ENCODE measurements at places on chromosomes 5 and 9.
A peak's percentile ranks its signal among the peaks of the same experiment; 100 is the strongest.

DNA sequence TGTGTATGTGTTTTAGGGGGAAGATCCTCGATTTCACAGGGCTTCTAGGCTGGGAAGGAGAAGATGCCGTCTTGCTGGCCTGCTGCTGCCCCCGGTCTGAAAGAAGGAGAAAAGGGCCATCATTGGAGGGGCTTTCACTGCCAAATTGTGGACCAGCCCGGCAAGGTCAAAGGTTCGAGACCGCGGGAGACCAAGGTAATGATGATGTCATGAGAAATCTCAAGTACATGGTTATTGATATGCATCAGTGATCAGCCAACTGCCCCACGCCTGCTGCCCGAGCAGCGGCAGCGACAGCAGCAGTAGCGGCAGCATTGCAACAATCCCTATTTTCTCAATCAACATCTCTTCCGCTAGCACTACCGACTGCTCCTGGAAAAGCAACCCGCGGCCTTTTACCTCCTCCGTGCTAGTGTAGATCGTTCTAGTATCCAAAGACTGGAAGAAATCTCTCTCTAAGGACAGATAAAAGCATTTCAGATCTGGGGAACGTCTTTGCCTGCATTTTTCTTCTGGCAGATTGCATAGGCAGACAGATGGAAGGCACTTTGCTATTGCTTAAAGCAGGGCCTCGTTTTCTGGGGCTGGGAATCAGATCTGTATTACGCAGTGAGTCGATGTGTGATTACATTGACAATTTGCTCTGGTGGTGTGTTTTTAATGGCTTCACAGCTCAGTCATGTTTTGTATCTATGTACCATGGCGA is 215.3 kb downstream of the MEF2C start:
- no peak for DNase-seq

DNA sequence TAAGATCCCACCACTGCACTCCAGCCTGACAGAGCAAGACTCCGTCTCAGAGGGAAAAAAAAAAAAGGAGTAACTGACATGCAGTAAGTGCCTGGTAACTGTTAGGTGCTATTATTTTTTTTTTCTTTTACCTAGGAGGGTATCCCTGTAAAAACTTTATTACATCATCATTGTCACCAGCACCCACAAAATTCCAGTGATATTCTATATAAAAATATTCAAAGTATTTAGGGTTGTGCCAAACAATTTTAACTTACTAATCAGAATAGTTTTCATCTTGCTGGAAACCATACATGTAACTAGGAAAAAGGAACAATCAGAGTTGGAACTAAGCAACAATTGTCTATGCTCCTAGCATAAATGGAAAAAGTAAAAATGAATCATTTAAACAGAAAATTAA is 112.4 kb downstream of the SSBP2 start:
- peak; percentile 42 for DNase-seq

GRCh38 chr5:177409043-177409801 is at the start of gene F12:
Gene F12 (minus strand): TSS chr5:177409564. CDS start chr5:177409527, 37 bp downstream.
- no peak for DNase-seq

DNA sequence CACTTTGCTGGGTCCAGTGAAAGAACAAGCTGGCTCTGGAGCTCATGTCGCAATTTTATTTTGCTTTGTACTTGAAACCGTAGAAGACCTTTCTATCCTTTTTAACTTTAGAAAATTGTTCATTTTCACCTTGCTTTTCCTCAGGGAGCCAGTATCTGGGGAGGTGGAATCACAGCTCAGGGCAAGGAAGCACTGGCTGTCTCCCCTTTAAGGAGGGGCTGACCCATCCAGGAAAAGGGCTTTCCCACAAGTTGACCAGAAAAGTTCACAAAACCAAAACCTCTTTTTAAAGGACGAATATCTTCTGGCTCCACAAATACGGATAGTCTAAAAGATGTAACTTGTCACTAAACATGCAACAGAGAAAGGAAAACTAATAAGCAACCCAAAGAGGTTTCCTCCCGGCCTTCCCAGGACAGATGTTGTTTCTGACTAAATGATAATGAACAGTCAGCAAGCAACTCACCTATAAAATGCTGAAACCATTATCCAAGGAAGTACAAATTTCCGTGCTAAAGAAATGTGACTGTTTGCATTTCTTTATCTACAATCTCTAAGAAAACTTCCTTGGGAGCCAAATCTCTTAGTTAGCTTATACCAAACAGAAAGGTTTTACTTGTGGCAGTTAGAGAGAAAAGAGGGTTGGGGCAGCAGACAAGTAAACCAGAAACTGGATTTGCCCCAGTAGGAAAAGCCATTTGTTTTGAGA is 278.2 kb downstream of the PLK2 start:
- no peak for DNase-seq

- DNase-seq = peak; percentile 30
Measured at GRCh38 chr9:9790216-9790872, 822.5 kb downstream of the PTPRD start.

GRCh38 chr5:103745353-103746065 is 182.9 kb upstream of the NUDT12 start:
- DNase-seq = no peak

GRCh38 chr9:112581469-112582176 is 95.0 kb downstream of the KIAA1958 start:
- no peak for DNase-seq

DNA sequence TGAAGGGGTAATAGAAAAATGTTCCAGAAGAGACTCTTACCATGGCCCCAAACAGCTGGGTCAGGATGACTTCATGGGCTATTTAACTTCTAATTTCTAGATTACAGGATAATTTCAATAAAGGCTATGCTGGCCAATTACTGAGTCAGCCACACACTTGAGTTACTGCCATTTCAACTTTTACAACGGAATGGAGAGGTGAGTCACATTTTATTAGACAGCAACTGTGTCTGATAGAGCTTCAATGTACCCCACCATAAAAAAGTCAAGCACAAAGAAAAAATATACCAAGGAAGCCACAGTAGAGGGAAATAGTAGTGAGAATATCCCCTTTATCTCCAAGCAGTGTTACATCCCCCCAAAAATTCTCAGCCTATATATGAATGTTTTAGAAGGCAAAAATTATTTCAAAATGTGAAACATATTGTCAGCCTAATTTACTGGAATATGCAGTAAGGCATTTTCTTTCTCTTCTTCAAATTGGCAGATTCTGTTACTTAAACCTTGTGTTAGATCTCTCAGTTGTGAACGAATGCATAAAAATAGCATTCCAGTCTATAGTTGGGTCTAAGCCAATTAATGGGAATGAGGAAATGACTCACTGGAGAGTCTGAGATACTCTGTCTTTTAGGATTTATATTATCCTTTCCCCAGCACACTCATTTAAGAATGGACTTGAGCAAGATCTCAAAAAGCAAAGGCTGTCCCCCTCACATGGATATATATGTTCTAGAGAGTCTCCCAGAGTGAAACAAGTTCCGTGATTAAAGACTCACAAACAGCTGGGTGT is 47.1 kb upstream of the RAI14 start:
- DNase-seq = peak; percentile 97

DNA sequence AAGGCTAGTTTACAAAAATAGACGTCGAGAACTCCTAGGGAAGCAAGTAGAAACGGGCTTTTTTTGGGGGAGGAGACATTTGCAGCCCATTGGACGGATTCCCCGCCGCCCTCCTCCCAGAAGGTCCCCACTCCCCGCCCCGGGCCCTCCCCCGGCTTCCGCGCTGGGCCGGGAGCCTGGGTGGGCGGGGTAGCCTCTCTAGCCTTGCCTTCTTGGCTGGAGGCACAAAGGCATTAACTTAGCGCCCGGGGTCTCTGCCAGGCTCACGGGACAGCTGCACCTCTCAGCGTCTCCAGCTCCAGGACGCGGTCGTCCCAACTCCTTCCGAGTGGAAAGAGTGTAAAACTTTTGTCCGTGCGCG is at the start of gene DMRTA1:
Gene DMRTA1 (plus strand): TSS at position 236 of the 361 bp plus-strand sequence. CDS start 242 bp downstream, outside the sequence.
- peak; percentile 46 for DNase-seq

DNA sequence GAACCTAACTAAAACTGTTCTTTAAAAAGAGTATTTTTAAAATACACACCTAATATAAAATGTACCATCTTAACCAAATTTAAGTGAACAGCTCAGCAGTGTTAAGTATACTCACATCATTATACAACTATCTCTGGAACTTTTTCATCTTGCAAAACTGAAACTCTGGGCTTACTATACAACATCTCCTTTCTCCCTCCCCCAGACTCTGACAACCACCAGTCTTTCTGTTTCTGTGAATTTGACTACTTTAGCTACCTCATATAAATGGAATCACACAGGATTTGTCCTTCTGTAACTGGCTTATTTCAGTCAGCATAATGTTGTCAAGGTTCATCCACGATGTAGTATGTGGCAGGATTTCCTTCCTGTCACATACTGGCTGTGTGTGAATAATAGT is 93.5 kb downstream of the FOXD1 start:
- DNase-seq = peak; percentile 52

DNA sequence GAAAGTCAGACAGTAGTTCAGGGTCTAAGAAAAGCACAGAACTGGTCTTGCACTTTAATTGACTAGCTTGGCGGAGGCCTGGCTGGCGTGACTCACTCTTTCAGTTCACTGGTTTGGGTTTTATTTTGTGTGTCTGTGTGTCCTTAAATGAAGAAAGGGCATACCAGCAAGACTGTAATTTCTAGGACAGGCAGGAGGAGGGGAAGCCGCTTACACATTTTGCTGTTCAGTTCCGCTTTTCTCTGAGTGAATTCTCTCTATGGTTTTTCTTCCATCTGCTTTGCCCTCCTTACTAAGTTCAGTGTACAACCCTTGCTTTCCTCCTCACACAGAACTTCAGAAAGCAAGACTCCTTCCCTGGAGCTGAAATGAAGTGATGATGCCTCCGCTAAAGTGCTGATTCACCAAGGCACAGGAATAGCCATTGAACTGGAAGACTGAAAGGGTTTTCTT is 150.8 kb downstream of the MEF2C start:
- peak; percentile 50 for DNase-seq

DNA sequence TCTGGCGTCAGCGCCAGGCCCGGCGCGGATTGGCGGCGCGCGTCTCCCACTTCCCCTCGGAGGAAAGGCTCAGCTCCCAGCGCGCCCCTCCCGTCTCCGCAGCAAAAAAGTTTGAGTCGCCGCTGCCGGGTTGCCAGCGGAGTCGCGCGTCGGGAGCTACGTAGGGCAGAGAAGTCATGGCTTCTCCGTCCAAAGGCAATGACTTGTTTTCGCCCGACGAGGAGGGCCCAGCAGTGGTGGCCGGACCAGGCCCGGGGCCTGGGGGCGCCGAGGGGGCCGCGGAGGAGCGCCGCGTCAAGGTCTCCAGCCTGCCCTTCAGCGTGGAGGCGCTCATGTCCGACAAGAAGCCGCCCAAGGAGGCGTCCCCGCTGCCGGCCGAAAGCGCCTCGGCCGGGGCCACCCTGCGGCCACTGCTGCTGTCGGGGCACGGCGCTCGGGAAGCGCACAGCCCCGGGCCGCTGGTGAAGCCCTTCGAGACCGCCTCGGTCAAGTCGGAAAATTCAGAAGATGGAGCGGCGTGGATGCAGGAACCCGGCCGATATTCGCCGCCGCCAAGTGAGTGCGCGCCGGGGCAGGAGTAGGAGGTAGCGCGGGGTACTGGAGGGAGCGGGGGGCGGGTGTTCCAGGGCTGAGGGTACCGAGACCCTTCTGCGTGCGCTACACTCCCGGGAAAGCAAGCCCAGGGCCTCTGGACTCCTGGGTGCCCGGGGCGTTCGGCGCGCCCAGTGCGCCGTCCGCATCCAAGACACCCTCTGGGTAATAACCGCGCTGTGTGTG is at the start of gene MSX2:
Gene MSX2 (plus strand): TSS at position 99 of the 777 bp plus-strand sequence. CDS start 78 bp downstream, at position 177.
- peak; percentile 92 for DNase-seq

All from fibroblast of skin of back (primary cell).